ENCODE measurements at places on chromosomes 11 and 22.

DNA sequence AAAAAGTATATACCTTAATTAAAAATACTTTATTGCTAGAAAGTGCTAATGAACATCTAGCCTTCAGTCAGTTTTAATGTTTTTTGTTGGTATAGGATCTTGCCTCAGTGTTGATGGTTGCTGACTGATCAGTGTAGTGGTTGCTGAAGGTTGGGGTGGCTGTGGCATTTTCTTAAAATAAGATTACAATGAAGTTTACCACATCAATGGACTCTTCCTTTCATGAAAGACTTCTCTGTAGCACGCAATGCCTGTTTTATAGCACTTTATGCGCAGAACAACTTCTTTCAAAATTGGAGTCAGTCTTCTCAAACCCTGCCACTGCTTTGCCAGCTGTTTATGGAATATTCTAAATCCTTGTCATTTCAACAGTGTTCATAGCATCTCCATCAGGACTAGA, 50.6 kb downstream of the LDLRAD3 start:
- no peak for DNase-seq

- DNase-seq, result no peak
These were observed 932.3 kb downstream of the BRD1 start for GRCh38 chr22:48895336-48895735.

GRCh38 chr11:112455791-112456190, 195.1 kb upstream of the PLET1 start:
- no peak for DNase-seq

DNA sequence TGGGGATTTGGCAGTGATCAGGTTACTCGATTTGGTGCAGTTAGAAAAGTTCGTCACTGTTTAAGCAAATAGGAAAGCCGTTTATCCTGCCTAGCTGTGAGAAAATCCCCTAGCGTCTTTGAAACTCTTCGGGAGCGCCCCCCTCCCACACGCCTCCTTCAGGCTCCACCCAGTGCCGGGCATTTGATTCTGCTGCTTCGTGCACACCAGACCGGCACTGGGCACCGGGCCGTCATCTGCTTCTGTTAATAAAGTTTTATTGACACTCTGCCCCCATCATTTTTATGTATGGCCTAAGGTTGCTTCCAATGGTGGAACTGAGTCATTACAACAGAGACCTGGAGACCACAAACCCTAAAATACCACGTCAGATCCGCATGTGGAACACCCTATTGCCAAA, 50.9 kb downstream of the IGF2 start:
- no peak for DNase-seq

- no peak for DNase-seq
These were observed 20.3 kb downstream of the AP2A2 start for GRCh38 chr11:945986-946385.

DNA sequence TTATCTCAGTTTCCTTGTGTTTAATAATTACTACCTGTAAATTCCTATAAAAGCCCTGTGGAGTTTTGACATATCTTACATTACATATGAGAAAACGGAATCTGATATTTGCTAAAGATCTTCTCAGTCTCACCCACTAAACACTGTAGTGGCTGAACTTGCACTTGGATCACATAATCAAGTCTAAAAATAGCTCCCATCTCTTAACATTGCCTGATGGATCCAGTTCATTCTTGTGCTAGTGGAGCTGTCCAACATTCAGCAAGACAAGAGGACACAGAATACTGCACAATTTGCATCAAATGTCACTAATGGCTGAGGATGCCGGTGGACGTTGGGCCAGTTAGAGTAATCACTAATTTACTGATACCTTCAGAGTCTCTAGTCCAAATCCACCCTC, 569.9 kb upstream of the ANO5 start:
- DNase-seq, result no peak

DNA sequence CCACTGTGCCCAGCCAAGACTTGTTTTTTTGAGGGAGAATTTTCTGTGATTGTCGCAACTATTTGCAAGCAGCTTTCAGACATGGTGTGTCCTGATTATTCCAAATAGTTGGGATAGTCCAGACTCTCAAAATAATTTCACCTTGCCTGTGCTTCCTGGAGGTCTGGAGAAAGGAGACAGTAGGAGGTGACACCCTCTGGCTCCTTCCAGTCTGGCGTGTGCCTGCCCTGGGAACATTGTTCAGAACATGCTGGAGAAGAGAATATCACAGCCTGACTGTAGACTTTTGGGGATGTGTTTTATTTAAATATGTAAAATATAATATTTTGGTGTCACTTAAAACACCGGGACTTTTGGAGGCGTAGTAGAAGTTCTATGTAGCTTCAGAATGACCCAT, 14.9 kb downstream of the ZNRF3 start:
- DNase-seq, result no peak

DNA sequence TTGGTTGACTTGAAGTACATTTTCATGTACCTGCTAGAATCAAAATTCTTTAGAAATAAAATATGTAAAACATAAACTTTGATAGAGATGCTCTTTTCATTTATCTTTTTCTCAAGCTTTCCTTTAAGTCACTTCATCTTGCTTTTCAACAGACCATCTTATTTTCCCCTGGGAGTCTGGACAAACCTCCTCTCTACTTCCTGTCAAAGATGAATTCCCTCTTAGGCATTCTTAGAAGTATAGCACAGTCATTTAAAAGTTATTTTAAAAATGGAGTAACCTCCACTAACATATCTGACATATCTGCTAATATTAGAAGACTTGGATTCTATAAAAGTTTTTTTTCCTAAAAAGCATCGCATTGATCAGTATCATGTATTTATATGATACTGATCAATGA, 84.8 kb upstream of the PAX6 start:
- no peak for DNase-seq

DNA sequence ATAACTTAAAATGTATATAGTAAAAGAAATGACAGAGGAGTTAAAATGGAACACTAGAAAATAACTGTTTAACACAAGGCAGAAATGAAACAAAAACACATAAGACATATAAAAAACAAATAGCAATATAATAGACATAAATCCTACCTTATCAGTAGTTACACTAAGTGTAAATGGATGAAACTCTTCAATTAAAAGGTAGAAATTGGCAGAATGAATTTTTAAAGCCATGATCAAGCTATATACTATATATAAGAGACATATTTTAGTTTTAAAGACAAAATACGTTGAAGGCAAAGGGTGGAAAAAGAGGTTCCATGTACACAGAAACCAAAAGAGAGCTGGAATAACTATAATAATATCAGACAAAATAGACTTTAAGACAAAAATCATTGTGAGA, 4.9 kb upstream of the TMPRSS5 start:
- DNase-seq, result no peak

- no peak for DNase-seq
These were observed 11.8 kb downstream of the SMPD1 start for GRCh38 chr11:6402061-6402470.

DNA sequence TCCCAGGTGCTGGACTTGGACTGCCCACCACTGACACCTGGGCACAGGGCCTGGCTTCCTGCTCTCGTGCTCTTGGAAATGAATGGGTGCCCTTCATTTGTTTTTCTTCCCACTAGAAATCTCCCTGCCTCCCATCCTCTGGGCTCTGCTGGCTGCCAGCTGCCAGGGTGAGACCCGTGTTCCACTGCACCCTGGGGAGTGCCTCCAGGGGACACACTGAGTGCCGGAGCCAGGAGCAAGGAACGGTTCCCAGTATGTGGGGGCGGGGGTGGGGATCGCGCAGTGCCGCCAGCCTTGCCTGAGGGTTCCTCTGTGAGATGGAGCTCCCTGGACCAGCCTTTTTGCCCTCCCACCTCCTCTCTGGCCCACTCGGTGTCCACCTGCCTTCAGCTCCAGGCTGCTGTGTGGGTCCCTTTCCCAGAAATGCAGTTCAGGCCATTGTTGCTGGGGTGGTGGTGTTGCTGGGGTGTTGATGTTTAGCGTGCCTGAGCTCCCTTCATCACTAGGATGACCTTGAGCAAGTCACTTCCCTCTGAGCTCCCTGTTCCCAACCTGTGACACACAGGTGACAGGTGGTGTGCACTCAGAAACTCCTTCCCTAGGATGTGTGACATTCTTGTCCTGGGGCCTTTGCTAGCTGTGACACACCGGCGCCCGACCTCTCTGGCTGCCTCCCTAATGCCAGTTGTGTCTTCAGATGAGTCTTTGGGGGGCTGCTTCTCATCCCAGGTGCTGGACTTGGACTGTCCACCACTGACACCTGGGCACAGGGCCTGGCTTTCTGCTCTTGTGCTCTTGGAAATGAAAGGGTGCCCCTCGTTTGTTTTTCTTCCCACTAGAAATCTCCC, 72.1 kb downstream of the MED15 start:
- no peak for DNase-seq

DNA sequence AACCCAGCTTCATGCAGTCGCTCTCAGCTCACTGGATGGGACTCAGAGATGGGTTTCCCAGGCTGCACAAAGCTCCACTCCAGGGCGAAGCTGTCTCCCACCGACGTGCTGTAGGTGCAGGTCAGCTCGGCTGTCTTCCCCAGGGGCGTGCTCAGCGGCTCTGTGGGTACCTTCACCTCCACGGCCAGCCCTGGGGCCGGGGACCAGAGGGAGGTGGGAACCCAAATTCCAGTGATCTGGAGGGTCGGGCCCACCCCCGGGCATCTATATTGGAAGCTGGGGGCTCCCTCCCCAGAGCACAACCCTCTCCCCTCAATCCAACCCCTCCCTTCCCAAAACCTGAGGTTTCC, 689 bp downstream of the VSIG2 start:
- DNase-seq, result no peak

DNA sequence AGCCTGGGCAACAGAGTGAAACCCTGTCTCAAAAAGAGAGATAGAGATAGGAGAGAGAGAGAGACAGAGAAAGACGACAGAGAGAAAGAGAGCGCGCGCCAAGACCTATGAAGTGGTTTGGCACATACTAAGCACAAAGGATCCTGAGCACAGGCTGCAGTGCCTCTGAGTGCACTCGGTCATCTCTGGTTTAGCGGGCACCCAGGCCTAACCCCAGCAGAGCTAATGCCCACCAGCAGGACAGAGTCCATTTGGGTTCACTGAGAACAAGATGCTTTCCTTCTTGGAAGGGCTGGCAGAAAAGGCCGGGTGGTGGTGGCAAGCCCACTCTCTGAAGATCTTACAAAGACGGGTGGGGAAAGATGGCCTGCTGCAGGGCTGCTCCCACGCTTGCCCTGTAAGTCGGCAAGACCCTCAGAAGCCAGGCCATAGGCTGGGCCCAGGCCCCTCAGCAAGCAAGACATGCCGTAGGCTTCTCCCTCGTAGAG, 3.3 kb downstream of the SCARF2 start:
- no peak for DNase-seq

DNA sequence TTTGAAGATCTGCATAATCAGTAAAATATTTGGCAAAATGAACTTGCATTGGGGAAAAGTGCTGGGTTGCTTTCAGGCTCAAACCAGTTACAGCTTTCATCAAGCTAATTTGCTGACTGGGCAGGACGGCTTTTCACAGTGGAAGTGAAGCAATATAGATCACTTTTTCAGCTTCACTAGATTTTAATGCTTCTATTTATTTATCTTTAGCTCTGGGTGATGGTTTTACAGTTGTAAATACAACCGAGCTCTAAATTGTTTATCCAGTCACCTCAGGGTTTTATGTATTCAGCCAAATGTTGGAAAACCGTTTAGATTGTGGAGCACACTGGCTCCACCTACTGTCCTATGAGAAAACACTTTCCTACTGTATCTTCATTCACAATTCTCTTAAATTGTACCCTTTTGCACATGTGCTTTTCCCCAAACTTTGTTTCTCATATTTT, 58.2 kb downstream of the ACER3 start:
- DNase-seq, result peak; percentile 24

DNA sequence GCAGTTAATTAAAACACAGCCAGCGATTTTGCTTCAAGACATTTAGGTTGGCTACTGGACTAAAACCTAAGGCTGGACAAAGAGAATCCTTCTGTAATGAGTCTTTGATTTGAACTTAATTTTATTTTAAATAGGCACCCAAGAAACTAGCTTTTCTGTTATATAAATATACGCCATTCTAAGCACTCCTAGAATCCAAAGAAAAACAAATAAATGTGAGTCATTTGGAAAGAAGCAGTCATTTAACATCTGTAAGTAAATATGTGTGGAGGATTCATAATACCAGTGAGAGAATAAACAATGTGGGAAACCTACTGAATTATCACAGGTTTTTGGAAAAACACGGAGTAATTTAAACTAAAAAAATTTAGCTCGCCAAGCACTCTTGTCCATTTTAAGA, 1.2 kb upstream of the TECTA start:
- DNase-seq, result no peak

DNA sequence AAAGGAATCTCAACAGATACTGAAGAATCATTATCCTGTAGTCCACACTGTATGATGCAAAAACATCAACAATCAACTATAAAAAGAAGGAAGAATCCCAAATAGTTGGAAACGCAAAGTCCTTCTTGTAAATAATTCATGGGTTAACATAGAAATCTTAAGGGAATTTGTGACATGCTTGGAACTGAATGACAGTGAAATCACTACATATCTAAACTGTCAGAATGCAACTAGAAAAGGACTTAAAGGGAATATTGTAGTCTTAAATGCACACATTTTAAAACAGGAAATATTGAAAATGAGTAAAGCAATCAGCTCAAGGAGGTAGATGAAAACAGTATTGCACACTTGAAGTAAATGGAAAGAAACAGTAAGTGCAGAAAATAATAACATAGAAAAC, 147.6 kb upstream of the MPPED2 start:
- DNase-seq, result no peak
